ENCODE measurements at places on chromosomes 13 and 19.

GRCh38 chr19:29667901-29668341 is 2.7 kb downstream of the PLEKHF1 start:
- no peak for DNase-seq

- DNase-seq = no peak
These were observed 8.8 kb downstream of the GPC6 start for GRCh38 chr13:93235258-93236015.

GRCh38 chr13:82176751-82177150 is 1705.5 kb downstream of the SLITRK1 start:
- DNase-seq = no peak

DNA sequence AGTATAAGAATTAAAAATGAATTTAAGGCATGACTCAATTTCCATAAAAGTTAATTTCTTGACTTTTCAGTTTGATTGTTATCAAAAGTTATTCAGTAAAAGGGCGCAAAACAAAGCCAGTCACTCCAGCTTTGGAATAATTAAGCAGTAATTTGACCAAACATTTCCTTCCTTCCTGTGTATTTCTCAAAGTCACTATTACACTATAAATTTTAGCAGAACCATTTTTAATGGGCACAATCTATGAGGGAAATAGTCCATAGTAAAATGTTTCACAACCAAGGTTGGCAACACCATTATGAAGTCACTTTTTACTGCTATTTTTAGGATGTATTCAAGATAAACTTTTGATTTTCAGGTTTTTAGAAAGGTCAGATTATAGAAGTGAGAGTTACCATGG is 91.0 kb downstream of the DACH1 start:
- DNase-seq = no peak

DNA sequence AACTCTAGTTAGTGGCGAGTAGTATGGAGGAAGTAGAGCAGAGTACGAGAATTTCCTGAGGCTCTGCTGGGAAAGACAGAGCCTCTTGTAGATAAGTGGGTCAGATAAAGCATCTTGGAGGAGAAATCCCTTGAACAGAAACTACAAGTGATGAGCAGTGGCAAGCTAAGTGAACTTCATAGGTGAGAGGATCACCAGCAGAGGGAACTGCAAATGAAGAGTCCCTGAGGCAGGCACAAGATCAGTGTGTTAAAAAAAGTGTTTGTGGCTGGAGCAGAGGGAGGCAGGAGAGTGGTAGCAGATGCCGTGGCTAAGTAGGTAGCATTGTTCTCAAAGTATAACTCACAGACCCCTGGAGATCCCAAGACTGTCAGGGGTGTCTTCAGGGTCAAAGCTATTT is 437.6 kb downstream of the HS6ST3 start:
- DNase-seq = no peak

GRCh38 chr19:33562636-33563035 is 41.0 kb upstream of the PEPD start:
- no peak for DNase-seq

DNA sequence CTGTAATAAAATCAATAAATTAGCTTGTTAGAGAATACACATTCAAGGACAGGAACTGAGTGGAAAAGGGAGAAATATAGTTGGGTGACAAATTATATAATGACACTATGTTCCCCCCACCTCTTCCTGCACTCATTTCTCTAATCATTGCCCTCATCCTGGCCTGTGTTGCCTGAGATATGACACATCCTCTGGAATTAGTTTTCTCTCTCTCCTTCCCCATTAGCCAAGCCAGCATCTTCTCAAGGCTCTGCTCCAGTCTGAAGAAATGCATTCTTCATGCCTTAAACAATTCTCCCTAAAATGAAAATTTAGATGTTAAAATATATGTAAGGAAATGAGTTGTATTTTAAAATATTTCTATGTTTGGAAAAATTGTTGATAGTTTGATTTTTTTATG is 280.3 kb downstream of the POU4F1 start:
- DNase-seq = no peak

DNA sequence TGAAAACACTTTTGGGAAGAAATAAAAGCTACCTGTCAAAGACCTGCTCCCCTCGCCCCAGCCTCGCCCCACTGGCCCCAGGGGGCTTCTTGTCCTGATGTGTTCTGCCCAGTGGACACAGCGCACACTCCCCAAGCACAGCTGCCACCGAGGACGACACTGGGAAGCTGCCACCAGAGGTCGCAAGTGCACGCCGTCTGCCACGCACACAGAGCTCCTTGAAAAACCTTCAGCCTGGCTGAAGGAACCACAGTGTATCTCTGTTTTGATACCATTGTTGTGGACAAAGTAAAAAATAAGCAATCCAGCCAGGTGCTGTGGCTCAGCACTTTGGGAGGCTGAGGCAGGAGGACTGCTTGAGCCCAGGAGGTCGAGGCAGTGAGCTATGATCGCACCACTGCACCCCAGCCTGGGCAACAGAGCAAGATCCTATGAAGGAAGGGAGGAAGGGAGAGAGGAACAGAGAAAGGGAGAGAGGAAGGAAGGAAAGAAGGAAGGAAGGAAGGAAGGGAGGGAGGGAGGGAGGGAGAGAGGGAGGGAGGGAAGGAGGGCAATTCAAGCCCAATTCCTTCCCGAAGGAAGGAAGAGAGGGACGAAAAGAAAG is 57.3 kb downstream of the CEBPG start:
- DNase-seq = peak; percentile 92

DNA sequence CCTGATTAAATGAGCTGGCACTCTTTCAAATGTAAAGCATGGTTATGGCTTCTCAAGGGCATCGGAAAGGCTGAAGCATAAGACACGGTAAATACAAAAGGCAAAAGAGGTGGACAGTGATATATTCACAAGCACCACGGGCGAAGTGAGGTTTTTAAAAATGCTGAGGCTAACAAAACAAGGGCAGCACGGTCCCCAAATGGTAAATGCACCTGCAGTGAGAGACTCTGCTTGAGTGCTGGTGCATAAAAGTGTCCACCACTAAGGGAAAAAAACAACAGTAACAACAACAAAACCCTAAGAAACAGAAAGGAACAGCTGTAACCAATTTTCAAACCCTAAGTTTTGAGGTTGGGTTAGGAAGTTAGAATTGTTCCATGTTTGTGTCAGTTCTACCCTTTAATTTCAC is 234.9 kb downstream of the PCDH9 start:
- no peak for DNase-seq

GRCh38 chr13:45257638-45258333 is 56.9 kb upstream of the KCTD4 start:
- DNase-seq = no peak

- DNase-seq = peak; percentile 78
These were observed 10.6 kb upstream of the MADCAM1 start for GRCh38 chr19:485583-486236.

DNA sequence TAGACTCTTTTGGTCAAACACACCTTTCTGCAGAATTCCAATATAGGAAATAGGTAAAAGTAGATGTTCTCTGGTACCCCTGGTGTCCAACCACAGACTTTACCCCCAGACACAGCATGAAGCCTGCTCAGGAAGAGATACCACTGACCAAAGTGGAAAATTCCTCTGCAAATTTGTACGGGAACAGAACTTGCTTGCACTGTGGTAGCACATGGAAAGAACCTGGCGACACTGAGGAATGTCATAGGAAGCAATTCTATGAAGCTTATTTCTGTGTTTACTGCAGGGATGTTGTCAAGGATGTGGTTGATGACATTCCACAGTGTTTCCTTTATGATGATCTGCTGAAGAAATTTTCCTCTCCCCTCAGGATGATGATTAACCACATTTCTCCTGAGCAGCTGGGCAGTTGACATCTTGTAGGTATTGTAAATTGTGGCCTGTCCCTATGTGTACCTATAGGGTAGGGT is 48.9 kb upstream of the TNFSF11 start:
- no peak for DNase-seq

GRCh38 chr13:24858953-24859352 is 95.0 kb downstream of the RNF17 start:
- DNase-seq = no peak

- DNase-seq = peak; percentile 80
These were observed 3.0 kb downstream of the PRKD2 start for GRCh38 chr19:46713781-46714443.

DNA sequence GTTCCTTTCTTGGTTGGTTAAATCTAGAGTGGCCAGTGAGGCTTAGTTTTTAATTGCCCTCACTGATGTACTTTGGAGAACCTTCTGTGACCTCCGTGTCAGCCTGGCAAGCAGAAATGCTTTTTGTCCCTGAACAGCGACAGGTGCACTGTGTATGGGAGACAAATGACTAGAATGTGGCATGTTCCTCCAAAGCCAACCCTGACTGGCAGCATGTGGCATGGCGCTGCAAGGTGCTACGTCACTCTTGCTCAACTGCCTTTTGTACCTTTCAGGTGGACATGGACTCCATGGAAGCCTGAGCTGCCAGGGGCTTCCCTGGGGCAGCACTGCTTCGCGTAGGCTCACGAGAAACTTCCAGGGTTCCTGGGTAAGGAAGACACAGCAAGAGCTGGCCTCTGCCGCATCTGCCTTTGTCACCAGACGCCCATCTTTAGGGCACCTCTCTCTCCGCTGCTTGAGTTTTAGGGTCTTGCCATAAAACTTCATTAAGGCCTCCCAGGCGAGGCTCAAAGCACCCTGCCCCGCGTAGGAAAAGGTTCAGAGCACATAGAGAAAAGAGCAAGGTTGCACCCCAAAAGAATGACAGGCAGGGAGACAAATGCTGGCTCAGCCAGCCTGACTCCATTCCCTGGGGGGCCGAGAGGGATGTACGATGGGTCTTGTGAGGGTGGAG is 167.1 kb upstream of the SOX1 start:
- no peak for DNase-seq

DNA sequence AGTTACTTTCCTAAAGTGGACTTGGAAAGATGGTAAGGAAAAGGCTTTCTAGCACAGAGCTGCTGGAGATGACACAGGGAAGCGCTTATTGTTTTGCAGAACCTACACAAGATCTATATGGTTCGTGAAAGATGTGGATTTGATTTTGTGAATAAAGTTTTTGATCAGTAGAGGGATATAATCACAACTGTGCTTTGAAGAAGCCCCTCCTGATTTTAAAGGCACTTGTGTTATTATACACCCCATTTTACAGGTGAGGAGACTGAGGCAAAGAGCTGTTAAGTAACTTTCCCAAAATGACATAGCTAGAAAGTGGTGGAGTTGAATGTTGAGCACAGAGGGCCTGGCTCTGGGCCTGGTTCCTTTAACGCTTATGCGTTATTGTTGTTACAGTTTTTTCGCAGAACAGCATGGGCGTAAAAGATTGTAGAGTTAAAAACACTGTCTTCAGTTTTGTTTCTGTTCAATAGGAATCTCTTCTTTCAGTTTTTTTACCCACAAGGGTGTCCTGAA is 1.4 kb downstream of the TDRD3 start:
- no peak for DNase-seq

GRCh38 chr19:56170261-56170660 is 5.5 kb upstream of the GALP start:
- DNase-seq = no peak

DNA sequence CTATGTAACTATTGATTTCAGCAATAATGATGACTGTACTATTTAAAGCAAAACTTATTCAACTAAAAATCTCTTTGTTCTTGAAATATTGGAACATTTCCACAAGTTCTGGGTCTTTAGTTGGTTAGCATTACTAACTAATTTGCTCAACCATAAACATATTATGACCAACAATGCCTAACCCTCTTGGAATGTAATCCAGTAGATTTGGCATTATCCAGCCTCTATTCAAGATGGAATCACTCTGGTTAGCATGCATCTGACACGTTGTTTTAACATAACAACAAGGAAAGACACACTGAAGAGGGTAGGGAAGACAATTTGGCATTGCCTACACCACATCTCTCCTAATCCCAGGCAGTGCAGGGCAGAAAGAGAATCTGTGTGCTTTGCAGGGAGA is 941.3 kb upstream of the PCDH20 start:
- no peak for DNase-seq

GRCh38 chr13:73608157-73608516 is 526.1 kb downstream of the KLF12 start:
- DNase-seq = no peak

DNA sequence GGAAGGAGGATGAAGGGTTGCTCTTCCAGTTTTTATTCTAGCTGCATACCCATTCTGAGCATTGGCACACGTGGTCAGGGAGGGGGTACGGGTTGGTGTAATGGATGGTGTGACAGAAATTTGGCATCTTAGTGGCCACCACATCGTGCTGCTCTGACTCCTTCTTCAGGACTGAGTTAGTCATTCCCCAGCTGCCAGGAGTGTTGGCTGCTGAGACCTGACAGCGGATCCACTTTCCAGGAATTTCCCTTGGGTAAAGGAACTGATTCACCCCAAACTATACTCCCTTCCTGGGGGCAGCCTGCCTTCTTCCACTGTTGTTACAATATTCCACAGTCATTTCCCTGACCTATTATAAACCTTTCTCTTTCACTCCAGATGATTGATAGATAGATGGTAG is 595.5 kb upstream of the KLHL1 start:
- no peak for DNase-seq

GRCh38 chr13:23007426-23007825 is 173.4 kb upstream of the SGCG start:
- no peak for DNase-seq

DNA sequence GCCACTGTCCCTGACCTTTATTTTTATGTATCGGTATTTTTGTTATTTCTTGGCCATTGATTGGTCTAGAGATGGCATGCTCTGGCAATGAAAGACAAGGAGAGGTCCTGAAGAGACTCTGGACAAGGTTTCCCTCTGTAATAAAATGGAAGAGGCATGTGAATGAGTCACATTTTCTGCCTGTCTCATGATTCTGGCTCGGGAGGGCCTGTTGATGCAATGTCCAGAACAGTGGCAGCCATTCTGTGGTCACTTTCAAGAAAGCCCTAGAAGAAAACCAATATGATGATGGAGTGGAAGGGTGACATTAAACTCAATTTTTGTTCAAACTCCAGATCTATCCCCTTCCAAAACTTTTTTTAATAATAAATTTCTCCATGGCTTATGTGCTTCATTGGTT is 2.0 kb upstream of the FPR3 start:
- no peak for DNase-seq

DNA sequence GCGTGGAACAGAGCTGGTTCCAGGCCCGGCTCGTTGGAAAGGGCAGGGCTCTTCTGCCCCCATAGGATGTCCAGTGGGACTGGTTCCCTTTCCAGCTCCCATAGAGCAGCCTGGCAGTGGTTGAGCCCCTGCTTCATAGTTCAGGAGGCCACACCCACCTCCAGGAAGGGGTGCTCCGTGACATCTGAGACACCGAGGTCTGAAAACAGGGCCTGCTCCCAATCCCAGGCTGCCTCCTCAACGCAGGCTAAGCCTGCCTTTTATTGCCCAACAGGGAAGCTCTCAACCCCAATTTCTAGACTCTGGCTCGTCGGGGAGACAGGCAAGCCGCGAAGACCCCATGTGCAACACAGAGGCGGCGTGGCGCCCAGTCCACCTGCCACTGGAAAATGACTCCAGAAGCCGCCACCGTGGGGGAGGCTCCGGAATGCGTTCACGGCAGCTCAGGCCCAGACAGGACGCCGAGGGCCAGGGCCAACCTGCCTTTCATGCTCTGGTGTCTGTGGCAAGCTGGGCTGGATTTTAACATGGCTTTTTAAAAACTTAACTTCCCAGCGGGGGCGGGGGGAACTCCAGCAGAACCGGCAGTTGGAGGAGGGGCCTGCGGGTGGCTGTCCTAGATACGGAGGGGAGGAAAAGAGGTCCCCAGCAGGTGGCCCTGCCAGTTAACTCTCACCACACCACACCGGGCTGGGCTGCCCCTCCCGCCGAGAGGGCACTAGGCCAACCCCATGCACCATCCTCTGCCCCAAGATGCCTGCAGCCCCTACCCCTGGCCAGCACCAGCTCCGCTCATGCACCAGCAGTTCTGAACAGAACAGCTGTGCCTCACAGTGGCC is 17.9 kb upstream of the TINCR start:
- no peak for DNase-seq

GRCh38 chr13:58908019-58908679 is 1255.6 kb downstream of the DIAPH3 start:
- no peak for DNase-seq
